Stimulated activated CD4-positive, alpha-beta T cell treated with anti-CD3 and anti-CD28 coated beads, Interleukin-15, amount 100 ng/mL, for 1 hour (primary cell): ENCODE measurements at places on chromosomes 5 and 9.
A peak's percentile ranks its signal among the peaks of the same experiment; 100 is the strongest.

GRCh38 chr5:143244000-143244736, 159.3 kb downstream of the NR3C1 start:
- DNase-seq, result no peak

DNA sequence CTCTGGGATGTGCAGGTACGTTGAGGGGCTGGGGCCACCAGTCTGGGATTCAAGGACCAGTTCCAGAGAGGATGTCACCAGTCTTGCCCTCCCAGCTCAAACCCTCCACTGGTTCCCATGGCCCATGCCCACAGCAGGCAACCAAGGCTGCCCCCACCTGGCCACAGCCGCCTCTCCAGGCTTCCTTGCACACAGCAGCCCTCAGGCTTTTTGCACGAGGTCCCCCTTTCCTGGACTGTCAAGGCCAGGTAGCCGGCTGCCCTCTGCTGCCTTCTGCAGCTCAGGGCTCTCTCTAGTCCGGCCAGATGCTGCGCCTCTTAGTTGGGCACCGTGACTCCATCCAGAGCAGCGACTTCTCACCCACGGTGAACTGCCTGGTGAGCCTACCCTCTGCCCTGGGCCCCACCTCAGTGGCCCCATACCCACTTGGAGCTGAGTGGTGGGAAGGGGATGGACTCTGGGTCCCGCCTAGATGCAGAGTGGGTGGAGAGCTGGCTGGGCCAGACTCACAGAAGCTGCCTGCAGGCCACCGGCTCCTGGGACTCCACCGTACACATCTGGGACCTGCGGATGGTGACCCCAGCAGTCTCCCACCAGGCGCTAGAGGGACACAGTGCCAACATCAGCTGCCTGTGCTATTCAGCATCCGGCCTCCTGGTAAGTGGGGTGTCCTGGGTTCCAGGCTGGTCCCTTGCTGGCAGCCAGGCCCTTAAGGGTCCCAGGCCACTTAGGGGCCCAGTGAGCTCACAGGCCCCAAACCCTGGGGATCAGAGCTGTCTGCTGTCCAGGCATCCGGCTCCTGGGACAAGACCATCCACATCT, 2.9 kb downstream of the WDR38 start:
- no peak for DNase-seq

GRCh38 chr9:84411683-84412267, 71.2 kb upstream of the SLC28A3 start:
- DNase-seq, result no peak

DNA sequence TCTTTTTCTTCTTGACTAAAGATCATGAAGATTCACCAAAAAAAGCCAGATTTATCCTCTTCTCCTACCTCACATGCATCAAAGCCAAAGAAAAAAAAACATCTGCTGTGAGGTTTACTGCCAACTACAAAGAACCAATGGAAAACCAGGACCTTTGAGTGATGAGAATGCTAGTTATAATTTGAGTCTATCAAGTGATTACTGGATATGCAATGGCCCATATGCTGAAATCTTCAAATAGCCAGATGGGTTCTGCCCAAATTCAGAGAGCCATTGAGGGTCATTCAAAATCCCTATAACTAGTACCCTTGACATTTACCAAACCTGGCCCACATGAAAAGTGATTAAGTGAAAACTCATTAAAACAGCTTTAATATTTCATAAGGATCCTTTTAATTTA, 78.4 kb upstream of the ACO1 start:
- DNase-seq, result no peak

DNA sequence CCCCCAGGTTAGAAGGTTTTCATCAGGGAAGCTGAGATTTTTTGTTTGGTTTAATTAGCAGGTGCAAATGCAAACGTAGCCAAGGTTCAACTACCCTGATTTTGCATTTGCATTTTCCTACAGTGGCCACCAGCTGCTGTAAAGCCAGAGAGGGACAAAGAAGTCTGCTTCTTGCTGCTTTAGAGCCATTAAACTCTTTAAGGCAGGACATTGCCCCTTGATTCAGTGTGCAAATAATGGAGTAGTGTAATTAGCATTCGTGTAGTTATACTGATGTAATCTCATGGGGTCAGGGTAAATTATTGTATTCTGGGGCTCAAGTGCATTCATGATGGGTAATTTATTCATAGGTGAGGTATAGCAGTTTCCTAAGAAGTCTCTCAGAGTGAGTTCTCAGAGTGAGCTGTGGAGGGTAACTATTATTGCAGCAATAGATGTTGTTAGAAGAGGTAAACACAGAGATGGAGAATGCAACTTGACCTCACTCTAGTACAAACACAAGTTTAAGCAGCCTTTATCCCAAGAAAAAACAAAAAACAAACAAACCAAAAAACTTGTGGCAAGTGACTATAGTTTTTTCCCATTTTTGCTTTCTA, 526.5 kb downstream of the KIF4B start:
- no peak for DNase-seq

GRCh38 chr5:169339869-169340268, 38.9 kb upstream of the SLIT3 start:
- DNase-seq, result no peak

DNA sequence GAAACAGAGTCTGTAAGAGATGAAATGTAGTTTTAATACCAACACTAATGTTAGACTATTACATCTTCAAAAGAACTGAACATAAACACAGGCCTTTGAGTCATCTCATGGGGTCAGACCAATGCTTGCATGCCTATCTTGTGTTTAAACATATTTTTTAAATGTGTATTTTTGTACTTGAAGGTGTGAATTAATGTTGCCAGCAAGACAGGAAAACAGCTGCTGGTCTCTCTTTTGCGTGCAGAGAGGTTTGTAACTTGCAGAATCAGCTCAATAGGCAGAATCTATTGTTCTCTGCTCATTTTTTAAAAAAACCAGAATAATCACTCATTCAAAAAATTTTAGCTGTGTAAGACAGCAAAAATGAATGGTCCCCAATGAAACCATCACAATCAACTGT, 180.2 kb downstream of the ALDH1A1 start:
- no peak for DNase-seq

DNA sequence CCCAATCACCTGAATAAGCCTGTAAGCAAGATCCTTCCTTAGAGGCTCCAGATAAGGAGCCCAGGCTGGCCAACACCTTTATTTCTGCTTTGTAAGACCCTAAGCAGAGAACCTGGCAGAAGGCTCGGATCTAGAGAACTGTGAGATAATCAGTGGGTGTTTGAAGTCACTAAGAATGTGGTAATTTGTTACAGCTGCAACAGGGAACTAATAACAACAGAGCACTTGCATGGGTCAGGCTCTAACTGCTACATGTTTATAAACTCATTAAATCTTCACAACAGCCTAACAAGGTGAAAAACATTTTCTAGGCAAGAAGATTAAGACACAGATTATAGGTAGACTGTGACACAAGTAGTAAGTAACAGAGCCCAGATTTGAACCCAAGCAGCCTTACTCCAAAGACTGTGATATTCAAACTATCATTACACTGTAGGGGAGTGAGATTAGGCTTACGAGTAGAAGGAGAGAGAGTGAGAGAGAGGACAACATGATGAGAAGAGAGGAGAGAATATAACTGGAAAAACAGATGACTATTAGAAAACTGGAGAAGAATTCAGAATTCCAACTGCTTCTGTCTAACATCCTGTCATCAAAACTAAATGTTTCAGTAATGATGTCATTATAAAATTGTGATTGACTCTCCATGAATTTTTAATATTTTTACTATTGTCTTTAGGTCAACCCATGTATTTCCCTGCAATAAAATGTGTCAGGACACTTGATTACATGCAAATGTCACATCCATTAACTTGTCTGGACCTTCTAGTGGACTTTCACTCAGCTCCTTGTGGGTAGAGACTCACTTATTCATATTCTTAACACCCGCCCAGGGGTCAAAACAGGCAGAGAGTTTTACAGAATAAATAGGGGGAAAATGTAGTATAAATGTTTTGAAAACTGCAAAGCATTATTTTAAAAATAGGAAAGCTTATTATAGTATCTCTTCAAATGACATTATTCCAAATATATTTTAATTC, 290.9 kb upstream of the RGMB start:
- DNase-seq, result no peak

DNA sequence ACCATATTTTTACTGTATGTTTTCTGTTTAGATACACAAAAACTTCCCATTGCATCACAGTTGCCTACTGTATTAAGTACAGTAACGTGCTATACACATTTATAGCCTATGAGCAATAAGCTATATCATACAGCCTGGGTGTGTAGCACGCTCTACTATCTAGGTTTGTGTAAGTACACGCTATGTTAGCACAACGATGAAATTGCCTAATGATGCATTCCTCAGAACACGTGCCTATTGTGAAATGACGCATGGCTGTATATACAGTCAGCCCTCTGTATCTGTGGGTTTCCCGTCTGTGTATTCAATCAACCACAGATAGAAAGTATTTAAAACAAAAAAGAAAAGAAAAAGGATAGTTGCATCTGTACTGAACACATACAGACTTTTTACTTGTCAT, 64.2 kb downstream of the SGCD start:
- DNase-seq, result no peak

- DNase-seq, result no peak
Observed at GRCh38 chr9:23638837-23639426, 187.1 kb downstream of the ELAVL2 start.

DNA sequence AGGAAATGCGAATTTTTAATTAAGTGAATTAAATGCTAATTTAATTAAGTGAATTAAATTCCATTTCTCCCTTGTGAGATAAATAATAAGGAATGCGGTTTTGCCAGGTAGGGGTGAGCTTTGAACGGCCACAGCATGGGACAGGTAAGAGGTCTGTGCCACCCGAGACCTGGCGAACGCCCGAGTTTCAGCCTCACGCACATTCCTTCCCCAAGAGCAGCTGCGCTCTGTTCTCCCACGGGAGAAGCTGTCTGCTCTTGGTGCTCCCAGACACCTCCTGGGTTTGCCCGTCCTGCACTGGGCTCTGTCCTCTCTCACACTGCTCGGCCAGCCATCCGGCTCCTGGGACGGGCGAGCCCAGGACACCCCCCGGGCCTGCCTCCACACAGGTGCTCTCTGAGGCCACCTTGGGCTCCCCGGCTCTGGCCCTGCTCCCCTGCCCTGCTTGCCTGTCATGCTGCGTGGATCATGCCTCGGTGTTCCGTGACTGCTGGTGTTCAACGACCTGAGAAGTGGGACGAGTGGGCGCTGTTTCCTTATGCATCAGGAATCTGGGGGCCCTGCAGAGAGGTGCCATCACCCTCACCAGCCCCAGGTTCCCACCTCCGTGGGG, 13.7 kb upstream of the CAMSAP1 start:
- no peak for DNase-seq

DNA sequence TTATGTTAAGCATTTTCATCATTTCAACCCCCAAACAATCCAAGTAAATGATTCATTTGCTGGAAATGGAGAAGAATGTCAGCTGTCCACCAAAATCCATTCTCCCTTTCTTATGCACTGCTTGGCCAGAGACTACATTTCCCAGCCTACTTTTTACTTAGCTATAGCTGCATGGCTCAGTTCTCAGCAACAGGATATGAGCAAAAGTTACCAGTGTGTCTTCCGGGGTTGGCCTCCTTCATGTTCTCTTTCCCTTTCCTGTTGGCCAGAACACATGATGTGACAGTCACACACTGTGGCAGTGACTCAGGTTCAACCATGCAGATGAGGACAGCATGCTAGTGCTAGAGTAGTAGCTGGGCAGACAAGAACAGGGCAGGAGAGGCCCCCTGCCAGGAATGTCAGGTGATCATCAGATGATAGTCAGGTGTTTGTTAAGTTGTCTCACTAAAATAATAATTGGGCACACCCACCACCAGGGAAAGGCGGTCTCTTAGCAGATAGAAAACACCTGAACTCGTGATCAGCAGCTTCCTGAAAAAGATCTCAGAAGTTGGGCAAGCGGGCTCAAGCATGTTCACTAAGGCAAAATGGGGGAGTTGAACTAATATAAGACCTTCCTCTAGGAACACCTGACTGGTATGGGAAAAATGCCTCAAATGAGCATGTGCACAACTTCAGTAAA, 12.2 kb downstream of the GPR150 start:
- DNase-seq, result peak; percentile 47

DNA sequence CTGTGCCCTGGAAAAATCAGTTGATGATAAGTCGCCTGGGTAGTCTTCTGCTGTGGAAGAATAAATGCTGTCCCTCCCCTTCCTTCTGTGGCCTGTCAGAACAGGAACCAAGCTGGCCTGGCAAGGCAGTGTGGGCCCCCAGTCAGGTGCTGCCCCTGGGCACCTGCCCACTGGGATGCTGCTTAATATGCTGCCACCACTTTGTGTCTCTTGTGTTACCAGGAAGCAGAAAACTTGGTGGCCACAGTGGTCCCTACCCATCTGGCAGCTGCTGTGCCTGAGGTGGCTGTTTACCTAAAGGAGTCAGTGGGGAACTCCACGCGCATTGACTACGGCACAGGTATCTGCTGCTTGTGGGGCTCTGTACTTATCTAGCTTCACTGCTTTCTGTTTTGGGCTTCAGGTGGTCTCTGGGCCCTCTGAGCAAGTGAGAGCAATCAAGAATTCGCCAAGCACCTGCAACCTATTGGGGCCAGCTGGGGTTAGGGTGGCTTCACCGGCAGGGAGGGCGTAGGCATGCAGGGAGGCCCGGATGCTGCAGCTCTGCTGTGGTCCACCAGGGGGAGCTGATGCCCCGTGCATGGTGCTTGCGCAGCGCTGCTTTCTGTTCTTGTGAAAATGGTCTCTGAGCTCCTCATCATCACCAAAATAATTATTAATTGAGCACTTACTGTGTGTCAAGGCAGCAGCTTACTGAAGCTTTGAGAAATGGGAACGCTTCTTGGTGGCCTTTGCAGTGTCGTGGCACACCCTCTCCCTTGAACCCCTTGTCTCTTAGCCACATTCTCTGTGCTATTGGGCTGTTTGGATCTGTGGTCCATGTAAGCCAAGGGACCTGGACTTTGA, 20.3 kb downstream of the PTPA start:
- DNase-seq, result peak; percentile 75

- DNase-seq, result no peak
Observed at GRCh38 chr9:86424251-86424891, 70.2 kb upstream of the TUT7 start.

DNA sequence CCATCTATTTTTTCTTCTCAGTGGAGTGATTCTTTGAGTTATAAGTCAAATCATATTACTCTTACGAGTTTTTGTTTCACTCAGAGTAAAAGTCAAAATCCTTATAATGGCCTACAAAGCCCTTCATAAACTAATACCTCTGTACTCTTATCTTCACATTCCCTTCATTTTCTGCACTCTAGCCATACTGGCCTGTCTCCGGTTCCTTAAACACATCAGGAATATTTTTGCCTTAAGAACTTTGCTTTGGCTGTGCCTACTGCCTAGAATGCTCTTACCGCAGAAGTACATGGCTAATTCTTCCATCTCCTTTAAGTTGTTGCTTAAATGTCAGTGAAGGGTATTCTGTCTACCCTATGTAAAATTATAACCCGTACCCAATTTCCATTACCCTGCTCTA, 132.9 kb upstream of the GRHPR start:
- DNase-seq, result no peak

- DNase-seq, result no peak
Observed at GRCh38 chr9:20624201-20625002, 2.1 kb upstream of the MLLT3 start.

- DNase-seq, result no peak
Observed at GRCh38 chr5:56917534-56917933, 8.1 kb downstream of the SETD9 start.

- DNase-seq, result no peak
Observed at GRCh38 chr9:109328978-109329637, 8.2 kb upstream of the EPB41L4B start.

DNA sequence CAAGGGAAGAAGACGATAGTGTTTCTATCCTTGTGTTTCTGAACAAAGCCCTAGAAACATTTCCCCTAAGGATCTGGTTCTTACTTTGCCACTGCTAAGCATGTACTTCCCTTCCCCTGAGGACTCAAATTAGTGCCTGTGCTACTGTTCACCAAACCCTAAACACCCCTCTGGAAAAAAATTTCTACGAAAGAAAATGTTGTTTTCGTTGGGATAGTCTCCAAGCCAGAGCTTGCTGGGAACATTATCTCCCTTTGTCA, 294.6 kb downstream of the BNC2 start:
- no peak for DNase-seq
